ENCODE measurements at places on chromosomes 1 and 21. TPM values are rescaled to one million over a fixed set of nuclear protein-coding genes. Genes with fewer than 3 reads are reported as not detected.

Gene PLA2G2D
- total RNA-seq = not detected

Gene CLCA2
- not detected for total RNA-seq

Gene SPRR1A
- not detected for total RNA-seq

Gene FCER1G
- not detected for total RNA-seq

Gene TINAGL1
- total RNA-seq = 10.0 TPM

Gene CHD5
- 0.16 TPM for total RNA-seq

Gene RGS13
- not detected for total RNA-seq

Gene CFAP74
- not detected for total RNA-seq

Gene PIK3CD
- total RNA-seq = 14.6 TPM

Gene CATSPERE
- 1.2 TPM for total RNA-seq

Gene HES4
- 79.2 TPM for total RNA-seq

Gene CDCA8
- total RNA-seq = 7.7 TPM

Gene LCE2A
- total RNA-seq = not detected

Gene PLD5
- total RNA-seq = not detected

Gene CLCNKA
- not detected for total RNA-seq

Gene FCRL6
- not detected for total RNA-seq

Gene ZNF648
- total RNA-seq = not detected

Gene LCE1E
- total RNA-seq = not detected

Gene TLR5
- not detected for total RNA-seq

Gene LRRC7
- 0.94 TPM for total RNA-seq

Gene C2CD2
- total RNA-seq = 19.4 TPM

Gene BTBD19
- 51.2 TPM for total RNA-seq

Gene TMPRSS2
- total RNA-seq = 0.21 TPM

Gene GPN2
- 26.4 TPM for total RNA-seq

Data from osteocyte (in vitro differentiated cells).